ENCODE measurements at places on chromosomes 4 and X.

GRCh38 chrX:48487362-48487798, 11.4 kb downstream of the FTSJ1 start:
- no peak for DNase-seq

DNA sequence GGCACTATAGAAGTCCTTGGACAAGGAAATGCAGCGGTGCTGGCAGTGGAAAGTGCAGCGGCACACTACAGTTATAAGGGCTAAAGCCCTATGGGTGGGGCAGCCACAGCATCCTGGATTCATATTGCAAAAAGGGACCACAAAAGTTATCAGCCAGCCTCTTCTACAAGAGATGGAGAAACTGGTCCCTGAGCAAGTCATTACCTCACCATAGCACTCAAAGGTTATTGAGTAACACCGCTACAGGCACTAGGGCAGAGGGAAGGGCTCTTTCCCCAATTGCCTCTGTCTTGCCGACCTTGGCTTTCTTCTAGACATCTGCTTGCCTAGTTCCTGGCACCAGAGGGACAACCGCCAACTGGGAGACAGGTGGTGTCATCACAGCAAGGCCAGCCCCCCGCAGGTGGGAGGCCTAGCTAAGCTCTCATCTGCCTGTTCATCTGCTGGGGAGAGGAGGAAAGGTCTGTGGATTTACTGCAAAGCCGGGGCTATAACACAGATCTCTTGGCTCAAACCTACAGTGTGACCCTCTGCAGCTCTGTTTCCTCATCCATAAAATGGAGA, 600.0 kb downstream of the BCOR start:
- DNase-seq = no peak

- no peak for DNase-seq
These were observed 80.1 kb downstream of the MED28 start for GRCh38 chr4:17694552-17694951.

DNA sequence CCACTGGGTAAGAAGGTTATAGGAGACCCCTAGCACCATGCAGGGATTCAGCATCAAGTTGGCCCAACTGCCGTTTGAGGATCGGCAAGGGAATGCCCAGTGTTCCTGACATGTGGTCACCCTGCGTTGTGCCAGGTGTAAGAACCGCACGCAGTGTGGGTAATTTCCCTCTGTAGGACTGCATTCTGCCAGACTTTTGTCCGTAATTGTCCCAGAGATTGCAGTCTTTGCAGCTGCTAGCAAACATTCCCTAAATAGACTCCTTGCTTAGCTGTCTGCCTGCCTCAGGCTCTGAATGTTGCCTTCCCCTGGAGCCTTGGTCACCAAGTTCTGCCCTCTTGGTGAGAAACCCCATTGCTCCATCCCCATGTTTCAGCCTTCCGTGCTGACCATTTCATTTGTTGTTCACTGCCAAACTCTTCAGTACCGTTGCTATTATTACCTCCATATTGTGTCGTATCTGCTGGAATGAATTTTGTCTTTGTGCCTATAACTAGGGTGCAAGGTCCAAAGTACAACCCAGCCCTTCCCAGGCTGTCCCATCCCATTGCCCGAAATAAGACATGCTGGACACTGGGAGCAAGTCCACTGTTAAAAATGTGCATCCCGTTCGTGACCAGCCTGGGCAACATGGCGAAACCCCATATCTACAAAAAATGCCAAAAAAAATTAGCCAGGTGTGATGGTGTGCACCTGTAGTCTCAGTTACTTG, 53.8 kb upstream of the USP9X start:
- no peak for DNase-seq

GRCh38 chr4:1539859-1540600, 133.8 kb upstream of the NKX1-1 start:
- DNase-seq = no peak

GRCh38 chr4:94516999-94517398, 65.3 kb downstream of the PDLIM5 start:
- no peak for DNase-seq

GRCh38 chr4:33616121-33616520, 2628.2 kb downstream of the ARAP2 start:
- DNase-seq = no peak

- no peak for DNase-seq
These were observed 2618.1 kb downstream of the ARAP2 start for GRCh38 chr4:33626221-33626620.

DNA sequence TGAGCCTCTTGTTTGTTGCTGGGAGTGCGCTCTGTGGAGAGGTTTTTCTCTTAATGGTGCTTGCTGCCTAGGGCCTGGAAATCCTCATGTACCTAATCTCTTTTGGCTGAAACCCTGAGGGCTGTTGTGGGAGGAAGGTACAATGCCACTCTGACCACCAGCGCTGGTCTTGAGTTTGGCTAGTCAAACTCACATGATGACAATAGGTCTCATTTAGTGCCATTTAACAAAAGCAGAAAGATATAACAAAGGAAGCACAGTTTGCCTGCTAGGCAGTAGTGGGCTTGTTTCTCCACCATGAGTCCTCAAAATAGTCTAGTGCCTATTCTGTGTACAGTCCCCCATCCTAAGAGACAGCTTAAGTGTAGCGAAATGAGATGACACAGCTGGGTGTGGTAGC, 111.3 kb downstream of the TSPAN7 start:
- no peak for DNase-seq

Measured in stimulated activated CD8-positive, alpha-beta memory T cell treated with anti-CD3 and anti-CD28 coated beads, Interleukin-15, amount 100 ng/mL, for 24 hours (primary cell).